ENCODE measurements at places on chromosomes 5 and 9.

- no peak for DNase-seq
Measured at GRCh38 chr9:8800196-8800595, 1000.6 kb upstream of the DMAC1 start.

DNA sequence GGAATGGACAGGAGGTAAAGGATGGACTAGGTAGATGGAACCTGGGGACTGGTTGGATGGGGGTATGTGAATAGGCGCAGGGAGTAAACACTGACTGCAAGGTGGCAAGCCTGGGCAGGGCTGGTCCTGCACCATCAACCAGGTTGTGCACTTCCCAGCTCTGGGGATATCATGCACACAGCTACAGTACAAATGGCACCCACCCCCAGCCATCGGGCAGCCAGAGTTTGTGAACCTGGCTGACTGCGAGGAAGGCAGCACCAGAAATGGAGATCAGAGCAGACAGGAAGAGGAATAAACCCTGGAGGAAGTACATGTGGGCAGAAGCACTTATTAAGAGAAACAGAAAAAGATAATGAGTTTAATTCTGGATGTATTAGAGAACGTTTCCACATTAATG, 229.1 kb downstream of the ESM1 start:
- DNase-seq, result no peak

GRCh38 chr5:16544607-16545374, 72.0 kb downstream of the RETREG1 start:
- no peak for DNase-seq

DNA sequence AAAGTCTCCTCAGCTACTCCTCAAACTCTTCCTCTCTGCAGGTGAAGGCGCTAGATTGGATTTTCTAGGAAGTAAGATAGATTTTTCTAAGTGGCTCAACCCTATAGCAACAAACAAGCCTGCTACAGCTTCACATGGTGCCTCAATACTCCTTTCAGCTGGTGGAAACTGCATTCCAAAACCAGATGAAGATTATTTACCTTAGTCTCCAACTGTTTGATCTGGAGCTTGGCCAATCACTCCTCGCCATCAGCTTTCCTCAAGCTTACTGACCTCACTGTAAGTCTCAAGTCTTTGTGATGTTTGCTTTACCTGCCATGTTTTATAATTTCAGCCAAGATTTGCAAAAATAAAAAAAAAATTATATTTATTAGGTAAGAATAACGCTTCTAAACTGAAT, 622.4 kb downstream of the CHSY3 start:
- DNase-seq, result no peak

GRCh38 chr5:113281194-113281593, 153.6 kb downstream of the TSSK1B start:
- no peak for DNase-seq

DNA sequence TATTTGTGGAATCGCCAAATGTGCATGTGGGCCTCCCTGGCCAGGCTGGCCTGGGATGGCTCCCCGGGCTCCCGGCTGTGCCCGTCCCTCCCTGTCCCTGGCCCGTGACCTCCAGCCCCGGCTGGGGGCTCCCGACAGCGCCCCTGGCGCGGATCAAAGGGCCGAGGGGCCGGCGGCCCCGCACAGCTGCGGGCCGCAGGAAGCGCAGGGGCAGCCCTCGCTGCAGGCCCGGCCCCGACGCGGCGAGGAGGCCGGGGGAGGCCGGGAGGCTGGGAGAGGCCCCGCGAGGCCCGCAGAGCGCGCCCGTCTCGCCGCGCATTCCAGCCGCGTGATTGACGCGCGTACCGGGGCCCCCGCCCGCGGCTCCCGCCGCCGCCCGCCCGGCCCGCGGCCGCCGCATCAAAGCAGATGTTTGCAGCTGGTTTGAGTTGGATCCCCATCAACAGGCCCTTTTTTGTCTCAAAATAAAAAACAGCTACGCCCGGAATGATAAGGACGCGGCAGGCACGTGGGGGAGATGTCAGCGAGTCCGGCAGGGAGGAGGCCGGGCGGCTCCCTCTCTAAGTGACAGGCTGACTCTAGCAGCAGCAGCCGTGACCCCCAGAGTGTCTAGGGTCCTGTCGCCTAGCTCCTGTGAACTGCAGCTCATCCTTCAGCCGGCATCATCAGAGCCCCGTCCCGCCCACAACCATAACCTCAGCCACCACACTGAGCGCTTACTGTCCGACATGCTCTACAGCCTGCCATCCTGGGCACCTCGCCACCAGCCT, 69.4 kb downstream of the LMX1B start:
- no peak for DNase-seq

GRCh38 chr5:148205044-148205806, 2.4 kb downstream of the SPINK6 start:
- no peak for DNase-seq
